ENCODE measurements at places on chromosomes 2 and 18.

- no peak for DNase-seq
Measured at GRCh38 chr2:239856620-239857285, 168.4 kb downstream of the NDUFA10 start.

GRCh38 chr2:8858264-8858663, 20.9 kb upstream of the KIDINS220 start:
- DNase-seq, result no peak

GRCh38 chr18:40841467-40841866, 1113.6 kb upstream of the PIK3C3 start:
- no peak for DNase-seq

DNA sequence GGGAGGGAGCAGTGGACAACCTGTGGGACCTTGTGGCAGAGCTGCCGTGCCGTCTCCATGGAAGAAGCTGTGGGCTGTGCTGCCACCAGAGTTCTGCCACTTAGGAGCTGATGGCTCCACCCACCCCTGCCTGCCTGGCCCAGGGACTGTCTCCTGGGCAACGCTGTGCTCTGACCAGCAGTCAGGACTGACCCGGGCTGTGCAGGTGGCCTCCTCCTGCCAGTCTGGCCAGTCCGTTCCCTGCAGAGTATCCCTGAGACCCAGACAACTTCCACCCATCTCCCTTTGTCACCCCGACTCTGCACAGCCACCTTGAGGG, 12.8 kb downstream of the ASIC4 start:
- DNase-seq, result no peak

GRCh38 chr2:133434959-133435668, 133.1 kb downstream of the NCKAP5 start:
- no peak for DNase-seq

DNA sequence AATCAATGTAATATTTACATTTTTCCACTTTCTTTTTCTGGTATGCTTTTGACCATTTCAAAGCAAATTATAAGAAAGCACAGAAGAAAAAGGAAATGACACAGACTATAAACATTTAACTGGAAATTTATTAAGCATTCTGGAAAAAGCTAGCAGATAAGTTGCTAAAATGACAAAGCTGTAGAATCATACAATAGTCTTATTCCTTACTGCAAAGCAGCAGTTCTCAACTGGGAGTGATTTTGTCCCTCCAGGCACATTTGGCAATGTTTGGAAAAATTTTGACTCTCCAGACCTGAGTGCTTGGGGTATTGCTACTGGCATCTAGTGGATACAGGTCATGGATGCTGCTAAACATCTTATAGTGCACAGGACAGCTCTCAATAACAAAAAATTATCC, 75.1 kb downstream of the MBD5 start:
- no peak for DNase-seq

GRCh38 chr2:18312818-18313217, 247.6 kb downstream of the RDH14 start:
- DNase-seq, result no peak

DNA sequence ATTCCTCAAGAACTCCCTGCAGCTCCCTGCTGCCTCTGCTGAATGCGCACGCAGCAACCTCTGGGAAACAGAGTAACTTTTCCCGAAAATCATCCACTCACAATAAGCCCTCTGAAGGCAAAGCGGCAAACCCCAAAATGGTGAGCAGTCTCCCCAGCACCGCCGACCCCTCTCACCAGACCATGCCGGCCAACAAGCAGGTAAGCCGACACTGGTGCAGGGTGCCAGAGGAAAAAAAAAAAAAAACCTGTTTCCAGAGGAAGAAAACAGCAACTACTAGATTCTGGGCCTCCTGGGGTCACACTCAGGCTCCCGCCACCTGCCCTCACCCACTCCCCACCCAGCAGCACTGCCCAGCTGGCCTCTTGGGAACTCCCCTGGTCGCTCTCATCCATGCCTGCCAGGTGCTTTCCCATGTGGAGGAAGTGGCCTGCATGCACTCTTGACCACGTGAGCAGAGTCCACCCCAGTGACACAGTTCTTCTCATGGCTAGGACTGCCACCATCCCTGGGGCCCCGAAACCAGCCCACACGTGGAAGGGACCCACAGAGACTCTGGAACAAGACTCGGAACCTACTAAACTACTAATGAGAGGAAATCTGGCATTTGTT, 36.9 kb downstream of the KCTD18 start:
- no peak for DNase-seq

- DNase-seq, result no peak
Measured at GRCh38 chr2:22124003-22124402, 1000.2 kb downstream of the TDRD15 start.

DNA sequence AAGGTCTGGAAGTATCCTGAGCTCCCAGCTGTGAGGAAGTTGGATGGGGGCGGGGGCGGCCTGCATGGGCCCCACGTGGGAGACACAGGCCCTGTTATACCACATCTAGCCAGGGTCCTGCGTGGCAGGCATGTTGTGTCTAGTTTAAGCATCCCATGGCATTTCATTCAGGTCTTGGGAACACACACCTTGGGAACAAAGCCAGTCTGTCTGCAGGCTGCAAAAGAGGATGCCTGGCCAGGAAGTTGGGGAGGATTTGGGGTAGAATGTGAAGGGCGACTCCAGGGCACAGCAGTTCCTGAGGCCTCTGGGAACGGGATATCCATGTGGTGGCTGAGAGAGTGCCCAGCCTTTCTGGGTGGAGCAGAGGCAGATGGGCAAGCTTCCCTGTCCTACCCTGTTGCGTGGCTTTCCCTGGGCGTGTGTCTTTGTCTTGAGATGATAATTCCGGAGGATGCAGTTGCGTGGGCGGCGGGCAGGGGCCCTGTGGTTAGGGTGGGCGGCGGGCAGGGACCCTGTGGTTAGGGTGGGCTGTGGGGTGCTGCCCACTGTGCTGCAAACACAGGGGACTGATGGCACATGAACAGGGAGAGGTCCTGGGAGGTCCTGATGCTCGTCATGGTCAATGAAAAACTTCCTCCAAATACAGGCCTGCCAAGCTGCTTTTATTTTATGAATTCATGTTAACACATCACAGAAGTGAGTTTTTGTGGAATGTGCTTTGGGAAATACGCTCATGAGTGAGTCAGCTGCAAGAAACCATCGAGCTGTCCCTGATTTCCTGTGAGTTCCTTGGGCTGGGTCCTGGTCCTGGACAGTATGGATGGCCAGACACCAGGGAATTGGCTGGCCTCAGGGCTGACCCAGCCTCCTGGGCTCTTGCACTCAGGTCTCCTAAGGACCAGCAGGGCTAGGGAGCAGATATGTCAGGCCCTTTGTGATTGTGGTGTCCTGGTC, 90.0 kb upstream of the HS6ST1 start:
- DNase-seq, result no peak

- no peak for DNase-seq
Measured at GRCh38 chr2:120986898-120987650, 251.4 kb downstream of the GLI2 start.

DNA sequence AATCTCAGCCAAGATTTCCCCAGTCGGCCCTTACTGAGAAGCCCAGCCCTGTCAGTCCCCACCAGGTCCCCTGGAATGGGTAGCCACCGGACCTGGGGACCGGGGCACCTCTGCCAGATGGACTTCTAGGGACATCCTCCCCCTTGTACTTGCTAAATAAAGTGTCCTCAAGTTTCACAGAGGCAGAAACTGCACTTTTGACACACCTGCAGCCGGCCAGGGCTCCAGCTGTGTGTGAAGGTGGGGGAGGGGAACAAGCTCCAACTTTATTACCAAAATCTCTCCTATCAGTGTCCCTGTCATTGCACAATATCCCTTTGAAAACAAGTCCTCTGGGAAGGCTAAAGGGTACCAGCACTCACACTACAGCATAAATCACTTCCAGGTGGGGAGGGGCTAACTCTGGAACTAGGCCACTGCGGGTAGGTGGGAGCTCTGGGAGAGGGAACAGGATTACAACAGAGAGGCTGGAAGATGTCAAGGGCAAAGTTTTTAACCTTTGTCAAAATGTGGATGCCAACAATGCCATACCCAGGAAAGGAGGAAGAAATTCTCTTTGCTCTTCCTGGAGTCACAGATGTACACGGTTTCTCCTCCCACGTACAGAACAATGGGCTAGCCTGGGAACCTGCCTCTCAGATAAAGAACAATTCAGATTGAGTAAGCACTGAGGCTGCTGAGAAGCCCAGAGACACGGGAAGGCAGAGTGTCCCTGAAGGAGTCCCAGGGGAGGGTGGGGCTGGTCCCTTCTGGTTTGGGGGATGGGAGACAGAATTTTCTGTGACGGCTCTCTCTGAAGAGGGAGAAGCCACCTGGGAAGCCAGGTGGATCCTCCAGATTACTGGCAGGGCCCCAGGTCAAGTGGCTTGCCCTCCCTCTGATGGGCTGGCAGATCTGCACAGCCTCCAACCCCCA, 11.0 kb downstream of the SDC1 start:
- DNase-seq, result no peak

DNA sequence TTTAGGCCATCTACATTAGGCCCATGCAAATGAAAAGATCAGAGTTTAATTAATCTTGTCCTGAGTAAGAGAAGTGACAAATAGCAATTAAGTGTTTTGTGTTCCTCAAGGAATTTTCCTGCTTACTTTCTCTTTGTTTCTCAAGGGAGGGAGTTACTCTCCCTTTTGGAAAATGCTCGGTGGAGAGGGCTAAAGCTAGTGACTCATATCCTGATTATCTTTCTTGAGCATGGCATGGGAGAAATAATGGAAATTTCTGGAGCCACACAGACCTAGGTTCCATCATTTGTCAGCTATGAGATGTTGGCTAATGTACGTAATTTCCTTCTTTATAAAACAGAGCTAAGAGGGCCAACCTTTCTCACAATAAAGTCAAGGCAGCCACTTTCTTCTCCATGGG, 177.1 kb downstream of the ETAA1 start:
- no peak for DNase-seq

GRCh38 chr18:80191907-80192652, 55.2 kb downstream of the PARD6G start:
- no peak for DNase-seq

DNA sequence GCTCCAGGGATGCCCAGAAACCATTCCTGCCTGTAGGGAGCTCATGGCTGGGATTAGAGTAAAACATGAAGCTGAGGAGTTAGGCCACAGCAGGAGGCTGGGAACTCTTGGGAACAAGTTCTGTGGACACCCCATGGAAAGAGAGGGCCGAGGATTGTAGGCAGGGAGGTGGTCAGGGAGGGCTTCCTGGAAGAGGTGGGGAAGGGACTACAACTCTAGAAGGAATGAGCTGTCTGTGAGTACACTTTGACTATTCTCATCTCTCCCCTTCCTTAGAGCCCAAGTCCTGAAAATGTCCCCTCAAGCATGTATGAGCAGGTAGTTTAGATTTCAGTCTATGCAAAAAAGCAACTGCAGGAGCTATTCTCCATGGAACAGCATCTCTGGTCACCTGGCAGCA, 139.9 kb upstream of the GLI2 start:
- no peak for DNase-seq

GRCh38 chr2:119263025-119263424, 39.4 kb downstream of the STEAP3 start:
- DNase-seq, result no peak

DNA sequence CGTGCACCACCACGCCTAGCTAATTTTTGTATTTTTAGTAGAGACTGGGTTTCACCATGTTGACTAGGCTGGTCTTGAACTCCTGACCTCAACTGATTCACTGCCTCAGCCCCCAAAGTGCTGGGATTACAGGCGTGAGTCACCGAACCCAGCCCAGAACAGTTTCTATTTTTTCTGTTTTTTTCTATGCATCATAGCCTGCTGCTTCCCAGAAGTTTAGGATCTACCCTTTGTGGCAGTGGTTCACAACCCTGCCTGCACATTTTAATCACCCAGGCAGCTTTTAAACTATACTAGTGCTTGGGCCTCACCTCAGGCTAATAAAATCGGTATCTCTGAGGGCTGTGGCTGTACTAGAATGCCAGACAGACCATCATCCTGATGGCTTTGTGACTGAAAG, 39.7 kb upstream of the SOCS6 start:
- no peak for DNase-seq

DNA sequence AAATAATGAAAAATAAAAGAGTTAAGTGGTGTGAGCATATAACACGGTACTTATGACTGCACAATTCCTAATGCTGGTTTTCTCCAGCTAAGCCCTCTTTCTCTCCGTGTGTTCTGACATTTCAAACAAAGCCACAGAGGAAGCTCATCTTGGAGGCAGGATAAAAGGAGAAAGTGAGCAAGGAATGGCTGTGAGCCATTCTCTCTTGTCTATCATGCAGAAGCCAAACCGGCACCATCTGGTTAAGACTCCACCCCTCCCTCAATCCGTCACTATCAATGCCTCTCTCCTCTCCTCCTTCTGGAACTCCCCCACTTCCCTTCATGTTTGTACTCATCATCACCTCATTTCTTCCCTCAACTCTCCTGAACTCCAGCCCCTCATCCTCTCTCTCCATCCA, 210.4 kb downstream of the TMEM163 start:
- DNase-seq, result no peak

GRCh38 chr18:45197526-45197970, 417.7 kb upstream of the SLC14A2 start:
- no peak for DNase-seq

GRCh38 chr2:86592547-86593230, 29.4 kb upstream of the CHMP3 start:
- DNase-seq, result no peak

DNA sequence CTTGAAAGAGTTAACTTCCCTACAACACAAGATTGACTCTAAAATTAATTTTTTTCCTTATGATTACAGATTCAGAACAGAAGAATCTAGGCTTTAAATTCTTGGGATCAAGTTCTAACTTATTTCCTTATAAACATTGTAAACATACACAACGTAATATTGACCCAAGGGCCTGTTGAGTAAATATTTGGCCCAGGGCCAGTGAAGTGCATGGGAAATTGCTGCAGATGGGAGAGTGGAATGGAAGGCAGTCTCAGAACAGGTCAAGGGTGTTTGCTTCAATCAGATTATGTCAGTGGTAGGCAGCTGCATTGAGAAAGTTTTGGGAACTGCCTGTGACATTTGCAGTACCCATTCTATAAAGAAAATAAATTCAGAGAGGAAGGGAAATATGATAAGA, 137.6 kb downstream of the MYO1B start:
- no peak for DNase-seq

GRCh38 chr18:61080954-61081528, 252.2 kb upstream of the CDH20 start:
- DNase-seq, result no peak

- peak; percentile 70 for DNase-seq
Measured at GRCh38 chr2:241354668-241355658, 1.1 kb upstream of the FARP2 start.

- no peak for DNase-seq
Measured at GRCh38 chr18:62844850-62845643, 129.7 kb downstream of the PHLPP1 start.

DNA sequence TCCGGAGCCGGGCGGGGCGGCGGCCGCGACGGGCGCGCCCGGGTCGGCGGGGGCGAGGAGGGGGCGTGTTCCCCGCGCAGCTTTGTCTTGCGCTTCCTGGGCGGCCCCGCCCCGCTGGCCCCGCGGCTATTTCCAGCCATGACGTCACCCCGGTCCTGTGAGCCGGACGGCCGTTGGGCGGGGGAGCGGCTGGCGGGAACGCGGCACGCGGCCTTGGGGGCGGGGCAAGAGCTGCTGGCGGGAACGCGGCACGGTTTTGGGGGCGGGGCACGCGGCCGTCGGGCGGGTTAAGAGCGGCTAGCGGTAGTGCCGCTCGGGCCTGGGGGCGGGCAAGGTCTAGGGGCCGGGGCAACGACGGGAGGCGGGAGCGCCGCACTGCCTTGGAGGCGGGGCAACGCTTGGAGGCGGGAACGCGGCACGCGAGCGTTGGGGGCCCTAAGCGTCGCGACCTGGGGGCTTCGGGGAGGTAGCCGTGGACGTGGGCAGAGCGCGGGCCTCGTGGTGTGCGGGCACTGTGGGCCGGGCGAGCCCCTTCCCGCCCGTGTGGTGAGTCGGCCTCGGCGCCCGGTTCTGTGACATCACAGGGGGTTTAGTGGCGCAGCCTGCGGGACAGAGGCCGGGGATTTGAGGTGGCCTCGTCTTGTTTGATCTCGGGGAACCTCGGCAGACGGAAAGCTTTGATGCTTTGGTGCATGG, 704 bp downstream of the KLF11 start:
- peak; percentile 92 for DNase-seq
